ENCODE measurements at places on chromosomes 2 and 18. TPM values are rescaled to one million over a fixed set of nuclear protein-coding genes. Genes with fewer than 3 reads are reported as not detected.
A peak's percentile ranks its signal among the peaks of the same experiment; 100 is the strongest.

Gene CRYGD
- total RNA-seq, result not detected

- no peak for DNase-seq
These were observed 178.8 kb downstream of the MC4R start for GRCh38 chr18:60193780-60194179.

- DNase-seq, result peak; percentile 67
These were observed 77.0 kb upstream of the SERTAD2 start for GRCh38 chr2:64730551-64731262.

DNA sequence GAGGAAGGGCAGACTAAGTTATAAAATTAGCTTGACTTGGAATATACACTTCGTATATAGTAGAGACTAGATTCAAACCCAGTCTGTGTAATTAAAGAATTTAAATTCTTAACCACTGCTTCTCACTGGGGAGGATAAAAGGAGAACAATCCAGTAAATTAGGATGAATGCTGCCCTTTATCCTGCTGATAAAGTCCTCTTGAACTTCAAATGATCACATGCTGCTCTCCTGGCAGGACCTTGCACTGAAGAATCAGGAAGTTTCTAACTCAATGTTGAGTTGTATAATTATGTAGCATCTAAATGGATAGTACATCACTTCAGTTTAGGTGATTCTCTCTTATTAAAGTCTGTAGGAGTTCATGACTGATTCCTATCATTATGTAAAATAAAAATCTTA, 1179.7 kb downstream of the DSC3 start:
- no peak for DNase-seq

DNA sequence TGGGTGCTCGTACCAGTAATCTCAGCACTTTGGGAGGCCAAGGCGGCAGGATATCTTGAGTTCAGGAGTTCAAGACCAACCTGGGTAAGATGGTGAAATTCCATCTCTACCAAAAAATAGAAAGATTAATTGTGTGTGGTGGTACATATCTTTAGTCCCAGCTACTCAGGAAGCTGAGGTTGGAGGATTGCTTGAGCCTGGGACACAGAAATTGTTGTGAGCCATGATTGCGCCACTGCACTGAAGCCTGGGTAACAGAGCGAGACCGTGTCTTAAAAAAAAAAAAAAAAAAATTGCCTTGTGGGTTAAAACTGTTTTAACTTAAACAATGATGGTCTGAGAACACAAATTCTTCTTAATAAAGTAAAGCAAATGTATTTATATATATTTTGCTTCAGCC, 49.6 kb downstream of the ATP9B start:
- no peak for DNase-seq

DNA sequence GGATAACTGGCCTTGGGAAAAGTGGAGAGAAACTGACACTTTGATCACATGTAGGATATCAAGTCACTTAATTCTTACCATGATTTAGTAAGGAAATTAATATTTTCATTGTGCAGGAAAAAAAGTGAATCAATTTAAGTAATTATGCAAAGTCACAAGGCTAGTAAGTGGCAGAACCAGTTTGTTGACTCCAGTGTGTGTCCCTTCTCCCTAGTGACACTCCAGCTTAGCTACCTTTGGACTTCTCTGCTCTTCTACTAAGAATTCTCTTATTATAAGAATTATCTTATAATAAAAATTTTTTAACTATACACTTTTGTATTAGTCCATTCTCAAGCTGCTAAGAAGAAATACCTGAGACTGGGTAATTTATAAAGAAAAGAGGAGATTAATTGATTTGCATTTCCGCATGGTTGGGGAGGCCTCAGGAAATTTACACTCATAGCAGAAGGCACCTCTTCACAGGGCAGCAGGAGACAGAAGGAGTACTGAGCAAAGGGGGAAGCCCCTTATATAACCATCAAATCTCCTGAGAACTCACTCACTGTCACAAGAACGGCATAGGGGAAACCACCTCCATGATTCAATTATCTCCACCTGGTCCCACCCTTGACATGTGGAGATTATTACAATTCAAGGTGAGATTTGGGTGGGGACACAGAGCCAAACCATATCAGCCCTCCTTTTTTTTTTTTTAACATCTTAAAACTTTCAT, 13.6 kb downstream of the COL4A4 start:
- DNase-seq, result no peak

- no peak for DNase-seq
These were observed 11.4 kb downstream of the GPR35 start for GRCh38 chr2:240636563-240637115.

Gene CTAGE1
- not detected for total RNA-seq

DNA sequence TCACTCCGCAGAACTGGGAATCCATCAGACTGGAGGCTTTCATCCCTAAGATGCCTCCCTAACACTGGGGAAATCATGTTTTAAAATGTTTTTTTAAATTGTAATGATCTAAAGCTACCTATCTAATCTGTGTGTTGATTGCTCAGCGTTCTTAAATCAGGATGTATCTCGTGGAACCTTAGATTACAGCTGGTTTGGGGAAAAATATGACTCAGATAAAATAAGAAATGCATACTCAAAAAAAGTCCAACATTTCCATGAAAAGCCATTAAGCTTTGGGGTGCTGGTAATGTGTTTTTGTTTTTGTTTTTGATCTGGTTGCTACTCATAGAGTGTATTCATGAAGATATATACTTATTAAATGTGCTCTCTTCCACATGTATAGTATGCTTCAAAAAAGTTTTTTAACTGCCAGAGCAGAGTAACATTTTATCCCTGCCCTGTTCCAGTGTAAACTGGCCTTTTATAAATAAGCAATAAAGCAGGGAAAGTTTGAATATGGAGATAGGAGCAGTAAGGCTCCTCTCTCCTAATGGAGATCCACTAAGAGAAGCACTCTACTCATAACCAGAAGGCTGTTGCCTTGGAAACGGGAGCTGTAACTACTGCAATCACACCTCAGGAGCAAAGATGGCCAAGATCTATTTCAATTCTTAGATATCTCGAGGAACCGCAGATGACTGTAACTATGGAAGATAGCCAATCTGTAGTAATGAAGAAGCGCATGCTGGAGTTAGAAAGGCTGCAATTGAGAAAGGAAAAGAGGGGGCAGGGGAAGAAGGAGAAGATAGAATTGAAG, 41.6 kb downstream of the ANKRD44 start:
- no peak for DNase-seq

GRCh38 chr2:86368161-86368824, 30.9 kb upstream of the REEP1 start:
- DNase-seq, result peak; percentile 50

GRCh38 chr2:229910832-229911412, 10.9 kb downstream of the TRIP12 start:
- no peak for DNase-seq

Gene ANO7
- total RNA-seq, result 202 TPM

DNA sequence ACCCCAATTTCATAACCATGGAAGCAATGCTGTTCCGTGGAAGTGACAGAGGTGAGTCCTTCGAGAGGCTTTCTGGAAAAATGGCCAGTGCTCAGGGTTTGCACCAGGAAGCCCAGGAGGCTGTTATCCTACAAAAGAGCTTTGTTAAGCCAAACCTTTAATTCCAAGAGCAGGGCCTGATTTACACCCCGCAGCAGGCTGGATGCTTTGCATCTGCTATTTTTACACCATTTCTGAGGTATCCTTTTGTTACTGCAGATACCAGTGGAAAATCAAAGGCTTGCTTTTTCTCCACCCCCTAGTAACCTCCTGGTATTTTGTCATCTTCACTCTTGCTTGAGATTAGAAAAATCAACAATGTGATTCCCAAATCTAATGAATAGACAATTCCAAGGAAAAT, 380.6 kb downstream of the SOX11 start:
- DNase-seq, result no peak

Gene RAMP1
- total RNA-seq, result 143 TPM

Gene TSPYL6
- total RNA-seq, result not detected

DNA sequence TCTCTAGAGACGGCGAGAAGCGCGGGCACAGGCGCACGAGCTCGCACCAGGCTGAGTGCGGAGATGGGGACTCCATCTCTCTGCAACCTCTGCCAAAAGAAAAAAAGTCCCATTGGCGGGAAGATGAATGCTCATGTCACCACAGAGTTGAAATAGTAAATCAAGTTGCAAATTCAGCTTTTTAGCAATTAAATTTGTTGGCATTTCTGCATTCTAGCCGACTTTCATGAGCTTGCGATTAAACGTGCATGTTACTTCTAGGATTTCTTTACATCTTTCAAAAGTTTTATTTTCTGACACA, 588 bp downstream of the CHAC2 start:
- DNase-seq, result no peak

Gene UGT1A3
- total RNA-seq, result 3.2 TPM

DNA sequence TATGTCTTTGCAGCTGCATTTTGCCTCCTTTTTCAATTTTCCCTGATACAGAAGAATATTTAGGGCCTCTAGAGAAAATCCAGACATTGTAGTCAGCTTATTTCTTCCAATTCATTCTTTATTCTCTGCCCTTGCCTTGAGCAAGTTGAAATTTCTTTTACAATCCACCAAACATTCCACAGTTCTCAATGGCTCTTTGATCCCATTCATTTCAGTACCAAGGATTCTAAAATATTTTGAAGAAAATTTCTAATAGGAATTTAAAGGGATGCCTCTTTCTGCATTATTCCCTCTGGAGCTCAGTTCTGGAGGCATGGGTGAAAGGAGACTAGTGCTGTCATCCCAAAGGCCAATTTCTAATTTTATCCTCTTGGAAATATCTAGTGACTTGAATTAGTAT, 61.2 kb downstream of the COL5A2 start:
- no peak for DNase-seq

Gene DUSP19
- 1.8 TPM for total RNA-seq

Gene CYP27A1
- 159 TPM for total RNA-seq

DNA sequence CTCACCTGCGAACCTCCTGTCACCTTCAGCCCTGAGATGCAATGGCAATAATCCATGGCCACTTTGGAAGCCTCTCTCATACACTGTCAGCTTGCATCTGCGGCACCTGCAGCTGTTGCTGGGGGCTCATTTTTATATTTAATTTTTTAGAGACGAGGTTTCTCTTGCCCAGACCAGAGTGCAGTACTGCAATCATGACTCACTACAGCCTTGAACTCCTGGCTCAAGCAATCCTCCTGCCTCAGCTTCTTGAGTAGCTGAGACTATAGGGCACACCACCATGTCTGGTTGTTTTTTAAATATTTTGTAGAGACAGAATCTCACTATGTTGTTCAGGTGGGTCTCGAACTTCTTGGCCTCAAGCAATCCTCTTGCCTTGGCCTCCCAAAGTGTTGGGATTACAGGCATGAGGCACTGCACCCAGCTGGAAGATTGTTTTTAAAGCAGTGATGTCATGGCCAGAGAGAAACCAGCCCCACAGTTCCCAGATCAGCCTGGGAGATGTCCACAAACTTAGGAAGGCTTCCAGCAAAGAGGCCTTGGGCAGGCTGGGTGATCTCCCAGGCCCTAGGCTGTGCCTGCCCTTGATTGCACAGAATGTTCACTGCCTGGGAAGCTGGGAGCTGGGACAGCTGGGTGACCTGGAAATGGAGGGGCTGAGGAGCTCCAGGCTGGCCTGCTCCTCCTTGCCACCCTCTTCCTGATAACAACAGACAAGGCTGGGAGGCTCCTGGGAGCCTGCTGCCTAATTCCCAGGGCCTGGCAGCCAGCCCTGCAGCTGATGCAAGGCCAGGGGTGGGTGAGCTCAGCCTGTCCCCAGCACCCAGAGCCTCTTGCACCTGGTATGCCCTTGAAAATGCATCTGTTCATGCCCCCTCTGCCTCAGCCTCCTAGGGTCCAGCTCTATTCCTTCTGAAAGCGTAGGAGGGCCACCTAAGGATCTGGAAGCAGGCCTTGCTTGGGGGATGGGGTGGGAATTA, 27.1 kb downstream of the SH2D6 start:
- no peak for DNase-seq

GRCh38 chr2:120472891-120473309, 127.0 kb downstream of the INHBB start:
- DNase-seq, result no peak

DNA sequence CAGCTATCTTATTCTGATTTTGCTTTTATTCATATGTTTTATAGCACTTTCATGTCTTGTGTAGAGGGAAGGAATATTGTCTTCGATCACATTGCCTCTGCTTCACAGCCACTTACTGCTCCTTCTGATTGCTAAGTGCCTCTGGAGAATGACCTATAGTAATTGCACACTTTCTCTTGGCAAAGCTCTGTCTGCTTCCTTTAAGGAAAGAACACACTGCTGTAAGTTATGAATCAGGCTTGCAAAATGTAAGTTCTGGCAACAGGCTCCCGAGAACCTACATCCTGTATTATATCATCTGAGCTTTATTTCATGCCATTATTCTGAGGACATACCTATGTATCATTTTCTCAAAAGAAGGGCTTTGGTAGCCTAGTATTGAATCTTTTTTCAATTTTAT, 170.7 kb downstream of the ZNF804A start:
- no peak for DNase-seq

DNA sequence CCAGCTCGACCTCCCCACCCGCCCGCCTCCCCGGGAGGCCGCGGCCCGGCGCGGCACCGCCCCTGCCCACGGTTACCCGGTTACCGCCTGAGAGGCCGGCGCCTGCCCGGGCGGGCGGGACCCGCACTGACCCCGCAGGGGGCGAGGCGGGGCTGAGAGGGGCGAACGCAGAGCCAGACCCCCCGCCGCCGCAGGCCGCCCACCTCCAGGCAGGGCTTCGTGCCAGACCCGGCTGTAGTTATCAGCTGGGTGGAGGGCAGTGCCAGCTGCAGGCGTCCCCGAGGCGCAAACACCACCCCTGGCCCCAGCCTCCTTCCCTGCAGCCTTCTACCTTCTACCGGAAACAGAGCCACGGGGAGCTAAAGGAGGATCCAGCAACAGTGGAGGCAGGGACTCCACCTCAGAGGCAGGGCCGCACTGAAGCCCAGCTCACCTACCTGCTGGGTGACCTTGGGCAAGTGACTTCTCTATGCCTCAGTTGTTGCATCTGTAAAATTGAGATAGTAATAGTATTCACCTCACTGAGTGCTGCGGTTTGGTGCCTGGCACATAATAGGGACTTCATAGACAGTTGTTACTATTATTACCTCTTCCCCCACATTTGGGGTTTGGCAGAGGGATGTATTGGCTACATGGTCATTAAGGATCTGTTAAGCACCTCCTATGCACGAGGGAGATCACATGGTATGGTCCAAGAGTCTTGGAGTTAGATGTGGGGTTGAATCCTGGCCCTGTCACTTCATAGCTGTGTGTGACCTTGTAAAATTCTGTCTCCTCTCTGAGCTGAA, 231.6 kb upstream of the SMAD2 start:
- no peak for DNase-seq

Gene KCNE4
- total RNA-seq, result 4.6 TPM

Gene GAL3ST2
- total RNA-seq, result 364 TPM

Gene MSTN
- 0.16 TPM for total RNA-seq

DNA sequence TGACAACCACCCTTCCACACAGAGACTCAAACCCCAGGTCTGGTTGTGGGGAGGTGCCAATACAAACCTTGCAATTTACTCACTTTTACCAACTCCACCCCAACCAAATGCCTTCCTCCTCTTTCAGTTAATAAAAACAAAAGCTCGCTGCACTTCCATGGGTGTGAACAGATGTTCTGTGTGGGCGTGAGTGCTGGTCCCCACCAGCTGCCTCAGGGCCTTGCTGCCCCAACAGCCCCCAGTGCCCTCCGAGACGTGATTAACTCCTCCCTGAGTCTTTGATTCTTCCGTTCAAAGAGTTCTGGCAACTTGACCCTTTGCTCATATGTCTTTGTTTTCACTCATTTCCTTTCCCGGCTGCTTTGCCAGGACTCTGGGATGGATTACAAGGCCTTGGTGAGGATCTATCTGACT, 258.9 kb upstream of the CXCR4 start:
- no peak for DNase-seq

- DNase-seq, result no peak
These were observed 55.2 kb upstream of the RALBP1 start for GRCh38 chr18:9419956-9420631.

GRCh38 chr2:199025146-199025545, 432.6 kb downstream of the SATB2 start:
- no peak for DNase-seq

Measured in transverse colon (tissue), 4 donors.